ENCODE measurements at places on chromosomes 16 and 17.

- DNase-seq: no peak
Observed at GRCh38 chr17:80573701-80574100, 29.1 kb downstream of the RPTOR start.

GRCh38 chr17:47776330-47777197 is 43.5 kb downstream of the TBX21 start:
- peak; percentile 23 for DNase-seq

DNA sequence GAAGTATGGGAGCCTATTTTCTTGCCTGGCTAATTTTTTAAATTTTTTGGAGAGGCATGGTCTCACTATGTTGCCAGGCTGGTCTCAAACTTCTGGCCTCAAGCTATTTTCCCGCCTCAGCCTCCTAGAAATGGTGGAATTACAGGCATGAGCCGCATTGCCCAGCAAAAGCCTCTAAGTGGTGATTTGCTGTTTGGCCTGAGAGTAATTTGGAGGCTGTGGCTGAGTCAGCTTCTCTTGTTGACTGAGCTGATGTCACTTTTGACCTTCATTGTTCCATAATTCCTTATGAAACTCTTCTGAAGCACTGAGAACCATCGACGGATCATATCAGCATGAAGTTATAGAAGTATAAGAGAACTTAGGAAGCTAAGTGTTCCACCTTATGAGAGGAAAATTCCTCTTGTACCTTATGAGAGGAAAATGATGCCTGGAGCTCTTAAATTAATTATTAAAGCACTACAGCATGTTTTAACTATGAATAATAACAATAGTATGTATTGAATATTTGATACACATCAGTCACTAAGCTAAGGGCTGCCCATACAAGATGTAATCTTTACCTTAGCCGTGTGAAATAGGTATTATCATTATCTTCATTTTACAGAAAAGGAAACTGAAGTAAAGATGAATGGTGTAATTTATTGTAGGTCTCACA is 220.8 kb upstream of the MON1B start:
- no peak for DNase-seq

GRCh38 chr16:89695086-89695874 is 6.2 kb downstream of the SPATA2L start:
- DNase-seq: no peak

DNA sequence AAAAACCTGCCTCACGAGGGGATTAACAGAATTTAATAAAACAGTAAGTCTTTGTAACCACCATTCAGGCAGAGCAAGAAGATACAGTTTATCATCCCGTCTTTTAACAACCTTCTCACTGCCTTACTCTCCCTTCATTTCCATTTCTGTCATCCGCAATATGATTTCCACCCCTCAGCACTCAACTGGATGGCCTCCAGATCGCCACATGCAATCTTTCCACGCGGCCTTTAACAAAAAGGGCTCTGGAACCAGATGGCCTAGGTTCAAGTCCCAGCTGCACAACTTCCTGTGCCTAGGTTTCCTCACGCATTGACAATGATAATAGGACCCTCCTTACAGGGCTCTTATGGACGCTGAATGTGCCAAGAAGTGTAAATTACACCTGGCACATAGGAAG is 103.6 kb downstream of the GAS7 start:
- no peak for DNase-seq

DNA sequence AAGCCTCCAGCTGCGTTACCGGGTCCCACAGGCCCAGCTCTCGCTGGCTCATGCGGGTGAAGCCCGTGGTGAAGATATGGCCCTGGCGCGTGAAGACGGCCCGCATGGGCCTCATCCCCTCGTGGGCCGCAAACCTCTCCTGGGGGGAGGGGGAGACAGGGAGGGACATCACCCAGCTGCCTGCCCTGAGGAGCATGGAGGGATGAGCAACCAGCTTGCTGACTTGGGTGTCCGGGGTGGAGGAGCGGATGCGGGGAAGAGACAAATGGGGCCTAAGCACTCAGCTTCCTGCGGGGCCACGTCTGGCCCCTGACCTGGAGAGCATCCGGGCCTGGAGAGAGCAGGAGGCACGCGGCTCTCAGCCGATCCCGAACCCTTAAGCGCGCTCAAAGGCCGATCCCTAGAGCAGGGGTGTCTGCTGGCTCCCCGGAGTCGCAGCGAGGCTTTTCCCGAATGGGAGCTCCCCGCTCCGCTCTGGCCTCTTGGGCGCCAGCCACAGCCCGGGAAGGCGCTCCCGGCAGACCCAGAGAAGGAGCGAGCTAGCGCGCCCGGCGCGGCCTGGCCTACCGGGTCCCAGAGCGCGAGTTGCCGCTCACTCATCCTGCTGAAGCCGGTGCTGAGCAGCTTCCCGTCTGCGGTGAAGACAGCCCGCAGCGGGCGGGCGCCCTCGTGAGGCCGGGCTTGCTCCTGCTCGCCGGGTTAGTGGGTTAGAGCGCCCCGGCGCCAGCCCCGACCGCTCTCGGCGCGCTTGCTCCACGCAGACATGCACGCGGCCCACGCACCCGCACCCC is 5.0 kb downstream of the CORO6 start:
- DNase-seq: peak; percentile 83
